ENCODE measurements at places on chromosomes 12 and 14.
A peak's percentile ranks its signal among the peaks of the same experiment; 100 is the strongest.

GRCh38 chr12:46553911-46554310, 181.3 kb upstream of the SLC38A2 start:
- no peak for DNase-seq

DNA sequence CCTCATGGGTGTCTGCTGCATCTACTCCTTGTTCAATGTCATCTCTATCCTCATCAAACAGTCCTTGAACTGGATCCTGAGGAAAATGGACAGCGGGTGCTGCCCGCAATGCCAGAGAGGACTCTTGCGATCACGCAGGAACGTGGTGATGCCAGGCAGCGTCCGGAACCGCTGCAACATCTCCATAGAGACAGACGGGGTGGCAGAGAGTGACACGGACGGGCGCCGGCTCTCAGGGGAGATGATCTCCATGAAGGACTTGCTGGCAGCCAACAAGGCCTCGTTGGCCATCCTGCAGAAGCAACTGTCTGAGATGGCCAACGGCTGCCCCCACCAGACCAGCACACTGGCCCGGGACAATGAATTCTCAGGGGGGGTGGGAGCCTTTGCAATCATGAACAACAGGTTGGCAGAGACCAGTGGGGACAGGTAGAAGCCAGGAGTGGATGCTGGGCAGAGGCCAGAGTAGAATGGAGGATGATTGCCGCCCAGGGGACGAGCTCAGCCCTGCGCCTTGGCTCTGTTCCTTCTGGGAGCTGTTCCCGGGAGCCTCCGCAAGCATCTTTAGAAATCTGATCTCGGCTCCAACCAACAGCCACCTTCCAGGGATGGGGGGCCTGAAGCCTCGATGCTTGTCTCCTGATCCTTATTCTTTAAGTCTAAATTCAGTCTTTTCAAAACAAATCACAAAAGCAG, 71.6 kb upstream of the PSMC1 start:
- DNase-seq, result no peak

GRCh38 chr12:127819056-127819455, 447.9 kb upstream of the TMEM132C start:
- DNase-seq, result no peak

GRCh38 chr12:76810671-76811419, 46.9 kb downstream of the ZDHHC17 start:
- DNase-seq, result no peak

DNA sequence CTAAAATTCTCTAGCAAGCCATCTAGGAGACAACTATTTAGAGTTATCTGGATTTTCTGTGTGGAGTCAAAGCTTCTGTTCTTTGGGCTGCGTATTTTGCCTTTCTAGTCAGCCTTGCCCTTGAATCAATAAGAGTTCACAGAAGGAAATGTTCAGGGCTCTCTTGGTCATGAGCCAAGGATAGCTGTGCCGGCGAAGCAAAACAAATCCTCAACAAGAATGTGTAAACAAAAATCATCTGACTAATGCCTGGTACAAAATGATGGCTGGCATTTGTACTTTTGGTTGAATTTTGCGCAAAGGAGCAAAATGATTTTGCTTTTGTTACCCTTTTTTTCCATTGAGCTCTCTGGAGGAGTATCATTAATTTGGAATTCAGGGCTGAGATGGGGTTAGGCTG, 171.1 kb downstream of the DACT1 start:
- DNase-seq, result no peak

DNA sequence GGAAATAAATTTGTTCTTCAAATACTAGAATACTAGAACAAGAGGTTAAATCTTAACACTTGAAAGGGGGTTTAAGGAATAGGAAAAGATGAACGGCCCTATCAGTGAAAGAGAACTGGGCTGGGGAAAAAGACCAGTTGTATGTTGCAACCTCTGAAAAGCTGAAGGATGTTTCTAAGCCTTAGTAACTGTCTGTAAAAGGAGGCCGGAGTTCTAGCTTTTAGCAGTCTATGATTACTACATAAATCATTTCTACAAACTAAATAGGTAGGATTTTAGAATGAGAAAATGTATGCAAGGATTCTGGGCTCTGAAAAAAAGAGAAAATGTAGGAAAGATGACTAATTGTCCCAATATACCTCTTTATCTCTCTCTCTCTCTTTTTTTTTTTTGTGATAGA, 4.9 kb downstream of the CERS5 start:
- DNase-seq, result no peak

GRCh38 chr14:79383475-79383874, 827.8 kb downstream of the DIO2 start:
- no peak for DNase-seq

- no peak for DNase-seq
These were observed 10.3 kb downstream of the DCP1B start for GRCh38 chr12:1993871-1994371.

GRCh38 chr12:31772186-31772585, 43.4 kb upstream of the AMN1 start:
- DNase-seq, result no peak

DNA sequence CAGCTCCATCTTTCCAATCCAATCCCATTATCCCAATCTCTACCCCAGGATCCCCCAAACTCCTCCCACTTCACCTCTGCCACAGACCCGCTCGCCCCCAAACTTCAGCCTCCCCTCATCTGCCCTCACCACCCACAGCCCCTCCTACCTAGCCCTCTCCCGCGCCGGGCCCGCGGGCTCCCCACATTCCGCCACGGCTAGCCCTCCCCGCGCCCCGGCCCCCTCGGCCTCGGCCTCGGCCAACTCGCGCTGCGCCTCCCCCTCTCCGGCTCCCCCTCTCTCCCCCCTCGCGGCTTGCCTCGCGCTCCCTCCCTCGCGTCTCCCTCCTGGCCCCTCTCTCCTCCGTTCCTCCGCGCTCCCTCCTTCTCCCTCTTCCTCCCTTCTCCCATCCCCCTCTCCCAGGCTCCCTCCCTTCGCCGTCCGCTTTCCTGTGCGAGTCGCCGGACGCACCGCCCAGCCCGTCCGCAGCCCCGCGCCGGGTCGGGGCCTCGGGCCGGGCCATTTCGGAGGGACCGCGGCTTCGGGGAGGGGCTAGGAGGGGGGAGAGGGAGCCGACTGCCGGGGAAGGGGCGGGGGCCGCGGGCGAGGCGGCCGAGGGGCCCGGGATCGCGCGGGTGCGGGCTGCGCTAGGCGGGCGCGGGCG, at the start of gene ATN1:
Gene ATN1, plus strand, starts transcription at position 581 of the 643 bp plus-strand sequence. CDS start 6,043 bp downstream, outside the sequence.
- DNase-seq, result no peak

DNA sequence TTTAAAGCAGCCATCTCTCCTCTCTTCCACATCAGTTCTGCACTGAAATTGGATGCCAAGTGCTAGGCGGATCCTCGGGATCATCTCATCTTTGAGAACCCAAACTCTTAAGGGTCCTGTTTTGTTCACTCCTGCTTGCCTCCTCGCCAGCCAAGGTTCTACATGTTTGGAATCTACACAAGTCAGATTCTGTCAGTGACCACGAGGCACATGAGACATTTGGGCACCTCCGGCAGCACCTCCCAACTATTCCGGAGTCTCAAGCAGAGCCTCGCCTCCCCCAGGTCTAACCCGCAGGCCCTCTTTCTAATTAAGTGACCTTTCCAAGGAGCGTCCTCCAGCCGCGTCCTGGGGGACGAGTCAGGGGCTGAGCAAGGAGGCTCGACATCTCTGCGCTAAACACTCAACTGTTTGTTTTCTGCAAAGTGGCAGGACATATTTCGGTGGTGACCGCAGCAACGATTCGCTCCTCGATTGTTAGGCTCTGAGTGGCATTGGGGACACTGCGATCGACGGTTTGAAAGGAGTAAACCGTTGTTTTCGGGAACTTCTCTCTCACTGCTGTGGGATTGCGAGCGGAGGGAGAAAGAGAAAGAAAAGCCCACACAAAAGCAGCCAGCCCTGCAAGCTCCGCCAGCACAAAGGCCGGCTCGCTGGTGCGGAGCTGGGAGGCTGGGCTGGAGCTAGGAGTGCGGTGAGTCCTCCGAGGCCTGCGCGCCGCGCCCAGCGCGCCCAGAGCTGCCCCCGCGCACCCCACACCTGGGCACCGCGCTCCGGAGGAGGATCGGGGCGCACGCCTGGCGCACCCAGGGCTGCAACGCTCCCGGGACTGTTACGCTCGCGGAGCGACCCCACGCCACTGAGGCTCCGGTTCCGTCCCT, 640 bp downstream of the ARMH4 start:
- DNase-seq, result no peak

DNA sequence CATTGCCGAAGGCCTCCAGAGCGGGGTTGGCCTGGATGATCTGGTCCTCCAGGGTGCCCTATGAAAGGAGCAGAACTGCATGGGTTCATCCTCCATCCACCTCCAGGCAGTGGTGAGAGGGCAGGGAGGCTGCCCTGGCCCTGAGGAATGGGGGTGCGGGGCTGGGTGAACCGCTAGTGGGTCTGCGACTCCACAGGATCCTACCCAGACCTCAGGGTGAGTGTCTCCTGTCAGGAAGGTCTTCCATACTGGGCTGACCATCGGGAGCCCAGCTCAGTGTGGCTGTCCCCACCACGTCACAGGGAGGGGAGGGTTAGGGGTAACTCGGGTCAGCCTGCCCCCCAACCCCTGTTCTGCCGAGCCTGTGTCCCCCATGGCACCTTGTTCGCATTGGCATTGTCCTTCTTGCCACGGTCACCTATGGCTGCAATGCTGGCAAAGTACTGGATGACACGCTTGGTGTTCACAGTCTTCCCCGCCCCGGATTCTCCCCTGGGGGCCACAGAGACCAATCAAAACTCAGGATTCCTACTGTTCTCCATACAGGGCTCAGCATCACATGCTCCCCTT, 3.7 kb downstream of the MYH6 start:
- DNase-seq, result no peak

DNA sequence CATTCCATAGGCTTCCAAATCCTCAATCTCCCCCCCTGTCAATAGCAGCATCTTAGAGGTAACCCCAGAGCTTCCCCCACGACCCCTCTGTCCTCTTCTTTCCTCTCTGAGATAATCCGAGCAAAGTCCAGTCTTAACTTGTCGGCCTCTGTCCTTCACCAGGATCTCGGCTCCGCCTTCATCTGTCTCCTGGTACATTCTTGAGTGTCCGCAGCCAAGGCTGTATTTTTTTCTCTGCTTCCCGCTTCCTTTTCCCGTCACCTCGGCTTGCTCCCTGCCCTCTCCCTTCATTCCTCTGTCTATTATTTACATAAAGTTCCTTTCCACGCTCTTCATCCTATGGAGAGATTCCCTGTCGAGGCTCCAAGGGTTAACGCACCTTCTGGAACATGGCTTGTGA, 153.9 kb upstream of the GSC start:
- DNase-seq, result no peak

DNA sequence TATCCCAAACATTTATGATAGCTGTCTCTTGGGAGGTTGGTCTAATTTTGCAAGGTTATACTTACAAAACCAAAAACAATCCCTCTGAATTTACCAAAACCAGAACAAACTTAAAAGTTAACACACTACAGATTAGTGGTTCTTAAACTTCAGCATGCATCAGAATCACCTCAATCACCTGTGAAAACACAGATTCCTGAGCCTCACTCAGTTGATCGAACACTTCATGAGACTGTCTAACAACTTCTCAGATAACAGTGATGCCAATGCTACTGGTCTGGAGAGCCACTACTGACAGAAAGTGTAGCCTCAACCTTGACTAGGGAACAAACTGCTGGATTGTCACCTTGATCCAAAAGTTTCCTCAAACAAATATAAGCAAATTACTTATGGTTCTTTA, 44.2 kb downstream of the ATP2B1 start:
- no peak for DNase-seq

- DNase-seq, result no peak
These were observed 2.2 kb downstream of the PRMT8 start for GRCh38 chr12:3493043-3493858.

DNA sequence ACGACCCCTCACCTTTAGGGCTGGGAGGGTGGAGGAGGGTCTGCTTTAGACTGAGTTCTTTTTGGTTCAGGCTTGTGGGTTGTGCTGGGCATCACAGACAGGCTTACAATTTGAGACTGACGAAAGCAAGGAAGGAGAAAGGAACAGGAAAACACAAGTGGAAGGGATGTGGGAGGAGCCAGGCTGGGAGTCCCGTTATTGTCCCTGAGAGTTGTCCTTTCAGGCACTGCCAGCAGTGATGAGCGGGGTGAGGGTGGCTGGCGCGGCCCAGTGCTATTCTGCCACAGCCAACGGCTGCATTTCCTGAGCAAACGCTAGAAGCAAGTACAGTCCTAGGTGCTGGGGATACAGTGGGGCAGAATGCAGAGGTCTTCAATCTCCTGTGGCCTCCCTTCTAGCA, 29.2 kb upstream of the TSPAN9 start:
- no peak for DNase-seq

- DNase-seq, result peak; percentile 69
These were observed 152.2 kb upstream of the RASSF8 start for GRCh38 chr12:25806271-25806670.

GRCh38 chr12:131138638-131139362, 185.1 kb downstream of the ADGRD1 start:
- no peak for DNase-seq

- no peak for DNase-seq
These were observed 185.8 kb upstream of the NUDT4 start for GRCh38 chr12:93191956-93192355.
